Left kidney (tissue), 8 donors: ENCODE measurements at places on chromosomes 4 and X.

GRCh38 chr4:112942077-112942476, 107.4 kb upstream of the ANK2 start:
- no peak for DNase-seq

- no peak for DNase-seq
Observed at GRCh38 chr4:825971-826330, at the start of gene CPLX1. Gene CPLX1, minus strand, starts transcription at chr4:826129. Its CDS starts 1,607 bp downstream, at chr4:824522.

DNA sequence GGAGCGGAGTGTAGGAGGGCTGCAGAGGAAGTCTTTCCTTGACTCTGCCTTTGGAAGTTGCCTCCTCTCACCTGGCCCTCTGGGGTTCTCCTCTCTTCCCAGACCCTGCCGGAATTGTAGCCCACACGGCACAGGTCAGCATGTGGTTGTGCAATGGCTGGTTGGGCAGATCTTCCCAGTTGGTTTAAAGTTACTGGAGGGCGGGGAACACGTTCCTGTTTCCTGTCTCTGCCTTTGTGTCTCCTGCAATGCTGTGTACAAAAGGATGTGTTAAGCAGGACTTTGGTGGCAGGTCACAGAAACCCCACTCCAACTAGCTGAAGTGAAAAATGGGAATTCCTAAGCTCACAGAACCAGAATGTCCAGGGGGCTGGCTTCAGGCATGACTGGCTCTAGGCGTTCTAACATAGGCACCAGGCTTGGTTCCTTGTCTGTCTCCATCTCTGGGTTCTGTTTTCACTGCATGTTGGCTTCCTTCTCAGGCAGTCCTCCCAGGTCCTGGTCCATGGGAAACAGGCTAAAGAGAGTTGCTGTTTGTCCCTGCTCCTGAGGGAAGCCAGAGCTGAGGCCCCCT, 19.9 kb downstream of the SORCS2 start:
- DNase-seq, result no peak

- no peak for DNase-seq
Observed at GRCh38 chrX:71081330-71082123, 13.4 kb upstream of the SNX12 start.

GRCh38 chrX:31165241-31166035, 93.6 kb upstream of the FTHL17 start:
- DNase-seq, result no peak

DNA sequence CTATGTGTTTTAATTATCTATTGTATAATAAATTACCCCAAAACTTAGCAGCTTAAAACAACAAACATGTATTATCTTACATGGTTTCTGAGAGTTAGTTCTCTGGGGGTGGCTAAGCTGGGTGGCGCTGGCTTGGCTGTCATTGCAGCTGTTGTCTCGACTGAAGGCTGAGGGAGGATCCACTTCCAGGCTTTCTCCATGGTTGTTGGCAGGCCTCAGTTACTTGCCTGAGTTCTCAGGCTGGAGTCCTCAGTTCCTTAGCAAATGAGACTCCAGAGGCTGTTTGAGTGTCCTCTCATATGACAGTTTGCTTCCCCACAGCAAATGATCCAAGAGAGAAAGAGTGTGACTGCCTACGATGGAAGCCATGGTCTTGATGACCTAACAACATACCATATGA, 23.5 kb upstream of the GALNT7 start:
- DNase-seq, result no peak

DNA sequence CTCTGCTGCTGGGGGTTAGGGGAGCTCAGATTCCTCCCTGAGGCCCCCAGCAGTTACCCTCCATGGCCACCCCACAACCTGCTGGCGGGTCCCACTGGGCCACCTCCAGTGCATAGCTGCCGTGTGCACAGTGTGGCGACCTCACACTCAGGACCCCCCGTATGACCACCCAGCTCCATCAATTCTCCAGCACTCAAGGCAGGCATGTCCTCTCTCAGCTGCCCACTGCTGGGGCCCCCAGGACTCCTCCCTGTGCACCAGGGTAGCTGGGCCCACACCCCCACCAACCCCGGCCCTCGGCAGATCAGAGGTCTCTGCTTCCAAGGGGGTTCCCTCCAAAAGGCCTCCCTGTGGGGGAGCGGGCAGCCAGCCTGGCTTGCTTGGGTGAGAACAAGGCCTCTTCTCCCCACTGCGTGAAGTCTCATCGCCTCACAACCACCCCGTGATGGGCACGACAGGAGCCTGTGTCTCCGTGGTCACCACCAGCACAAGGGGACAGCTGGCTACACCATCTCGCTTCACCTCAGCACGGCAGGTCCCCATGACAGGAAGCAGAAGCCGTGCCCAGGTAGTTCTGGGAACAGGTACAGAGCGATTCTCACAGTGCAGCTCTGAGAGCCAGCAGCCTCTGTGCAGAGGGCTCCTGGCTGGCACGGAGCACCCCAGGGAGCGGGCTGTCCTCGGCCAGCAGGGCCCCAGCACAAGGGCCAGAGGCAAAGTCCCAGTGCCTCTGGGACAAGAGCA, 4.6 kb upstream of the HAUS3 start:
- DNase-seq, result no peak

DNA sequence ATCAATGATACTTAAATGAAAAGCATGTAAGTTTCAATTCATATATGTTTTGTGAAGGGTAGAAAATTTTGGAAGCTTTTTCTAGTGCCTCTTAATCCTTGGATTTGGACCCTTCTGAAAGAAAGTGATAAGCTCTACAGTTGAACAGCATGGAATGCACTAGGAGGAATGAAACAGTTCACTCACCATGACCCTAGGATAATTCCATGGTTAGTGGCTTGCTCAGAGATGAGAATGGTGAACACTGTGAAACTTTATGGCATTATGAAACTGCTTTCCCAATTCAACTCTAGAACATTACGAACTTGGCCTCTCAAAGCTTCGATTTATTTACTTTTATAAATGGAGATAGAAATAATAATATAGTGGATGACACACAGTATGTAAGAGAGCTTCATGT, 88.9 kb upstream of the FAT4 start:
- no peak for DNase-seq

DNA sequence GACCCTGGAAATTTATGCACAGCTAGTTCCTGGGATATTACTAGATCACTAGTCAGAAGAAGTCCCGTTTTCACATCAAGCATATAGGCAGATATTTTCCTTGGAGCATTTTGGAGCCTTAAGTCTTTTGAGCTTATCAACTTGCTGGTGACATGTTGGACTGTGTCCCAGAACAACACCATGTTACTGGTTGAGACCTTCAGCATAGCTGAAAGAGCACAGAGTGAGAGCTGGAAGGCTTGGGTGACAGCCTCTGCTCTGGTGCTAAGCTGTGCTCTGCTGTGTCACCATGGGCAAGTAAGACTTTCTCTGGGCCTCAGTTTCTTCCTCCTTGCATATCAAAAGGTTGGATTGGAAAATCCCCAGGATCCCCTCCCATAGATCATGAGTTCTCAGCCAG, 116.6 kb upstream of the FRMPD4 start:
- no peak for DNase-seq
